NCI-H446 (cell line): ENCODE measurements at places on chromosomes 16 and 17.

- DNase-seq: no peak
These were observed 27.9 kb upstream of the DBNDD1 start for GRCh38 chr16:90046971-90047713.

GRCh38 chr16:50025537-50025931 is 509 bp downstream of the CNEP1R1 start:
- no peak for DNase-seq

GRCh38 chr17:77315551-77316190 is 174.9 kb downstream of the SEC14L1 start:
- no peak for DNase-seq

- DNase-seq: no peak
These were observed 2.1 kb downstream of the RFNG start for GRCh38 chr17:82049521-82049971.

GRCh38 chr16:71726476-71727315 is 2.2 kb upstream of the PHLPP2 start:
- no peak for DNase-seq
